ENCODE measurements at places on chromosomes 7 and 10.

DNA sequence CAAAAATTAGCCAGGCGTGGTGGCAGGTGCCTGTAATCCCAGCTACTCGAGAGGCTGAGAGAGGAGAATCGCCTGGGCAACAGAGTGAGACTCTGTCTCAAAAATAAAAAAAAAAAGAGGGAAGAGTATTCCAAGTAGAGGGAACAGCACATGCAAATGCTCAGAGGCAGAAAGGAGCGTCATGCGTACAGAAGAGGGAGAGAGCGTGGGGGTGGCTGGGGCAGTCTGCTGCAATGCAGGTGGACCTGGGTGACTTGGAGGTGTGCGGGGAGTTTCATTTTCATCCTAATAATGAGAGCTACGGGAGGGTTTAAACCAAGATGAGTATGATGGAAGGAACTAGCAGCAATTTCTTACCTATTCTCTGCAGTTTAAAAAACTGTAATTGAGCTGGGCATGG is 28.8 kb downstream of the CLIP2 start:
- DNase-seq = no peak

DNA sequence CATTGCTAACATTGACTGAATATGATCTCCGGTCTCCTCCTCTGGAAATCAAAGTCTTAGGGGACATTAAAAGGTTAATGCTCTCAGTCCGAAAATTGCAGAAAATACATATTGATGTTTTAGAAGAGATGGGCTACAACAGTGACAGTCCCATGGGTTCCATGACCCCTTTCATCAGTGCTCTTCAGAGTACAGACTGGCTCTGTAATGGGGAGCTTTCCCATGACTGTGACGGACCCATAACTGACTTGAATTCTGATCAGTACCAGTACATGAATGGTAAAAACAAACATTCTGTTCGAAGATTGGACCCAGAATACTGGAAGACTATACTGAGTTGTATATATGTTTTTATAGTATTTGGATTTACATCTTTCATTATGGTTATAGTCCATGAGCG is 39.2 kb downstream of the SAMD8 start:
- DNase-seq = no peak

DNA sequence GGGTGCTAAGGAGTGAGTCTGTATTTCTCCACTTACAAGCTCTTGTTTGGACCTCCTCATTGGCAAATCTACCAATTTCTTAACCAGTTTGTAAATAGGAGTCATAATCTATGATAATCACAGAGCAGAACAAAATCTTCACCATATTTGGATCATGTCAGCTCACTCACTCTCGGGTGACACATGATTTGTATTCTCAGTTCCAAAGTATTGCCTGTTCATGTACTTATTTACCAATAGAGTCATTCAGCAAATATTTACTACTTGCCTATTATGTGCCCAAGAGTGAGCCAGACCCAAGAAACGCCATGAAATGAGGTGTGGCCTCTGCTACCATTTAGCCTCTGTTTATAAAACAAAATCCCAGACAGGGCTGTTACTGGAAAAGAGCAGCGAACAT is 114.8 kb downstream of the TSPAN12 start:
- no peak for DNase-seq

- DNase-seq = no peak
Measured at GRCh38 chr7:1015196-1016121, 28.9 kb upstream of the GPR146 start.

GRCh38 chr10:130244031-130244927 is 108.1 kb downstream of the GLRX3 start:
- DNase-seq = no peak

GRCh38 chr10:79320820-79321493 is 26.3 kb upstream of the PPIF start:
- peak; percentile 84 for DNase-seq

DNA sequence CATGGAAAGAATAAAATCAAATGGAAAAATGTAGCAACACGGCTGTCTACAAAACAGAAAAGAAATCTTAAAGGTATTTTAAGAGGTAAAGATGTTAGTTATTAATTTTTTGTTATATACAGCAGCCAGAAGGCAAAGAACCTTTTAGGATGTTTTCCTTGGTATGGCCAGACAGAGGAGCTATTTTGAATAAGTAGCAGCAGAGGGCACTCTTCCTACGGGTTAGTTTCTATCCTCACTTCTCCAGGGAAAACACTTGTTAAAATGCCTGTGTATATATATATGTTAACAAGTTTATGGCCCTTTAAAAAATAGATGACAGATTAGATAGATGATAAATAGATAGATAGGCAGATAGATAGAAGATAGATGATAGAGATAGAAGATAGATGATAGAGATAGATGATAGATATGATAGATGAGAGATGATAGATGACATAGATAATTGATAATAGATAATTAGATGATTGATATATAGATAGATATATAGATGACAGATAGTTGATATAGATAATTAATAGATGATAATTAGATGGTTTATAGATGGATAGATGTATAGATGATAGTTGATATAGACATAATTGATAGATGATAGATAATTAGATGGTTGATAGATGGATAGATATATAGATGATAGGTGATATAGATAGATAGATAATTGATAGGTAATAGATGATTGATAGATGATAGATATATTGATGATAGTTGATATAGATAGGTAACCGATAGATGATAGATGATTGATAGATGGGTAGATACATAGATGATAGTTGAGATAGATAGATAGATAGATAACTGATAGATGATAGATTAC is 57.8 kb upstream of the WIPF3 start:
- DNase-seq = peak; percentile 63

GRCh38 chr7:14207138-14207537 is 217.7 kb upstream of the ETV1 start:
- DNase-seq = peak; percentile 25

Data from A172 (cell line).